ENCODE measurements at places on chromosomes 11 and 22. TPM values are rescaled to one million over a fixed set of nuclear protein-coding genes. Genes with fewer than 3 reads are reported as not detected.
A peak's percentile ranks its signal among the peaks of the same experiment; 100 is the strongest.

Gene PELI3
- total RNA-seq, result 5.9 TPM

Gene SLC5A1
- total RNA-seq, result 2.4 TPM

DNA sequence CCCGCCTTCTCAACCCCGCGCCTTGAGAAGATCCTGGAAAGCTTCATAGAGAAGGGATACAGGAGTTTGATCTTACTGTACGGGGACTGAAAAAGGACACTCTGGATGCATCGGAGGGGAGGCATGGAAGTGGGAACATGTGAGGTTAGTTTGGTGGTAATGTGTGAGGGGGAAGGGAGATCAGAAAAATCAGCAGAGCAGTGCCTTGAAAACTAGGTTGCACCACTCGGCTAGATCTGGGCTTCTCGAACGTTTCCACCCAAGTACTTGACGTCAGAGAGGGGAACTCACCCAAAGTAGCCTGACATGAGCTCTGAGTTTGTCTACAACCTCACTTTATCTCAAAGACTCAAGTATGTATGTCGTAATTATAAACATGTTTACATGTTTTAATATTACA lies 14.5 kb downstream of the USP35 start:
- no peak for DNase-seq

- DNase-seq, result no peak
These were observed 470.5 kb downstream of the SOX6 start for GRCh38 chr11:15885854-15886253.

GRCh38 chr11:71304045-71304444 lies 51.7 kb upstream of the SHANK2 start:
- no peak for DNase-seq

GRCh38 chr11:122246874-122247273 lies 130.9 kb upstream of the BLID start:
- peak; percentile 33 for DNase-seq

DNA sequence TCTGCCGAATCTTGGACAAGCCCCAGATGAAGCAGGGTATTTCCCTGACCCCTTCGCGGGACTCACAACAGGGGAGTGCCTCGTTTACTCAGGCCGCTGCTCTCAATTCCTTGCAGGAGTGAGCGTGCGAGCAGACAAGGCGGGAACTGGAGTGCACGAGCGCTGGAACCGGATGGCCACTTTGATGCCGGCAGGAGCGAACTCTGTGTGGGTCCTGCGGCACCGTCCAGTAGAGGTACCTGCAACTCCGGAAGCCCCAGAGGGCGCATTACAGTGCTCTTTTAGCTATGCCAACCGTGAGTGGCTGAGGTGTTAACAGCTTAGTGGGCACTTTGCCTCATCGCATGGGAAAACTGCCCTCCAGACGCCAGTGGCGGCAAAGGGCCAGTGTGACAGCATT lies 182.3 kb upstream of the ANO3 start:
- DNase-seq, result no peak

DNA sequence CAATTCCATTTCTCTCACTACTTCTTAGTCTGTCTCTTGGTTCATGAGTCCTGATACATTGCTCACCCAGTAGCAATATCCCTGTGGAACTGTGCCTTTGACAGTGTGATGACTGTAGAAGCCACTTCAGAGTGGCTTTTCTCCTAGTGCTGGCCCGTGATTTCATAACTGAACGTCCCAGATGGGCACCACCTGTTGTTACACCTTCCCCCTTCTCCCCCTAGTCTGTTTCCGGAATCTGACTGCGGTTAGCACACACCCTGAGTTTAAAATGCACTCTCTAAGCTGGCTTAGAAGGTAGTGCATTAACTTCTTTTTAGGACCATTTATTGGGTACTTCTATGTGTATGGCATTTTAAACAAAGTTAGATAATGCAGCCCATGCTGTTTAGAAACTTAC lies 83.0 kb downstream of the ALX4 start:
- no peak for DNase-seq
